ENCODE measurements at places on chromosomes 5 and 9.

DNA sequence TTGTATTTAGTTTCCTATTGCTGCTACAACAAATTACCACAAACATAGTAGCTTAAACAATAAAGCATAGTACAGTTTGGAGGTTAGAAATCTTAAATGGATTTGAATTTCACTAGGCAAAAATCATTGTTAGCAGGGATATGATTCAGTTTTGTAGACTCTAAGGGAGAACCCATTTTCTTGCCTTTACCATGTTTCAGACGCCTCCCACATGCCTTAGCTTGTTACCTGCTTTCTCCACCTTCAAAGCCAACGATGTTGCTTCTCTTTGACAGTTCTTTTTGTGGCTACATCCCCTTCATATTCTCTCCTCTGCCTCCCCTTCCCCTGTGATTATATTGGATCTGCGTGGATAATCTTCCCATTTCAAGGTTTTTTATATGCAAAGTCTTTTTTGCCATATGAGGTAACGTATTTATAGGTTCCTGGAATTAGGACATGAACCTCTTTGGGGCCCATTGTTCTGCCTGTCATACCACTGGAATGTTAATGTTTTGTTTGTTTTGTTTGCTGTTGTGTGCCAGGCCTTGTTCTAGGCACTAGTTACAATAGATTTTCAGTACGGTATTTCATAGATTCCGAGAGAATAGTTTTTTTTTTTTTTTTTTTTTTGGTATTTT, 54.1 kb downstream of the UHRF2 start:
- DNase-seq: no peak

- no peak for DNase-seq
These were observed 103.5 kb downstream of the MAMDC2 start for GRCh38 chr9:70147196-70147595.

GRCh38 chr5:106801554-106801953, 869.2 kb downstream of the EFNA5 start:
- DNase-seq: no peak

GRCh38 chr5:173664154-173664526, 47.7 kb upstream of the BOD1 start:
- no peak for DNase-seq

DNA sequence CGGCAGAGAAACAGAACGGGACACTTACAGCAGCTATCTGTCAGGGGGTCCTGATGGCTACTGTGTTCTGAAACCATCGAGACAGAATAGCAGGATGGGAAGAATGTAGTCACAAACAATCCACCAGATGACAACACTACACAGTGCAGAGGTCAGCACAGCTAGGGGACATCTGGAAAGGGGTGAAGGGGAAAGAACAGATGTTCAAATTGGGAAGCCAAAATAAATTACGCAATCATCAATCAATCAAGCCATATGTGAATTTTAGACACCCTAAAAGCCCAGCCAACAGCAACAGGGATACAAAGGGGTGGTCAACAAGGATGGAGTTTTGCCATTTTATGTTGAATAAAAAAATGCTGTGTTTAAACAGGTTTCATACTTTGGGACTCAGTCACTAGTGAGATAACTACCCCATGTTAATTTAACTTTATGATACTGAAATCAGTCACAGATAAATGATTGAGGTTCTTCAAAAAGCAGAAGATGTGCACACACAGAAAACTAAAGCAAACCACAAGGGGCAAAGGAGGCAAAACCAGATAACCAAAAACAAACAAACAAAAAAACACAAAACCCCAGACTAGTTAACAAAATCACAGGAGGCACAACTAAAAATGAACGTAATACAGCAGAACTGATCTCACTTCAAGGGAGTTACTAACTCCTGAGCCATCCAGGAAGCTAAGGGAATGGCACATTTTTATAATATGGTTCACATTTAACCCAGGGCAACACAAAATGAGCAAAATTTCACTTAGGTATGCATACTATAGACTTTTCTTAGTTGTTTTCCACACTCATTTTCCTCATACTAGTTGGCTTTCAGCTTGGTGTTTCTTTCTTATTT, 65.9 kb downstream of the HABP4 start:
- DNase-seq: no peak

DNA sequence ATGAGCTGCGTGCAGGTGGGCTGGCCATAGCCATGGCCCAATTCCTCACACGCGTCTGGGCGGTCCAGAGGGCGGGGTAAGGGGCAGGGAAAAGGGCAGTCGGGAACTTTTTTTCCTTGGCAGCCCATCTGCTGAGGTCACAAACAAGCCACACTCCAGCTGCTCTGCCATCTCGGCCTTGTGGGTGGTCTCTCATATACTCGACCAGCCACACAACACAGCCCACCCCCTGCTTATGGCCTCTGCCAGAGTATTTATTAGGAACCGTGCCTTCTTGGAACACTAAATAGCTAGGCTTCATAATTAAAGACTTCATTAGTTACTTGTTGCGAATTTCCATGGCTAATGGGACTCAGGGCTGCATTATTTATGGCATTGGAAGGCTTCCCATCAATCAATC, 98.5 kb upstream of the LHFPL2 start:
- DNase-seq: no peak

DNA sequence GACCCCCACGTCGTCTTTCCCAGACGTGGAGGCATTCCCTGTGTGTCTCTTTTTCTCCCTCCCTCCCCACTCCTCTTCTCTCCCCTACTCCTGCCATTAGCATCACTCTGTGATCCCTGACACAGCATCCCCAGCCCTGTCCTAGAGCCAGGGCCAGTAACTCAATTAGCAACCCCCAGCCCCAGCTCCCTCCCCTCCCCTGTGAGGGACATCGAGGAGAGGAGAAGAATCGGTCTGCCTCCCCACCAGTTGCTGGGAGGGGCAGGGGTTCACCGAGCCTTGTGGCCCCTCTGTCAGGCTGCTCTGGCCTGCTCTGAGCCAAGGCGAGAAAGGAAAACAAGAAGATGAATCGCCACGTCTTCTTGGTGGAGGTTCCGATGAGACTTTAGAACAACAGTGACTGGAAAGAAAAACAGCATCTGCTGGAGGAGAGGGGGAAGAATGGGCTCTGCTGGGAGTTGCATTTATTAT, 123.1 kb downstream of the PAPPA start:
- DNase-seq: no peak

- no peak for DNase-seq
These were observed 56.9 kb upstream of the PLPP1 start for GRCh38 chr5:55591686-55592085.

DNA sequence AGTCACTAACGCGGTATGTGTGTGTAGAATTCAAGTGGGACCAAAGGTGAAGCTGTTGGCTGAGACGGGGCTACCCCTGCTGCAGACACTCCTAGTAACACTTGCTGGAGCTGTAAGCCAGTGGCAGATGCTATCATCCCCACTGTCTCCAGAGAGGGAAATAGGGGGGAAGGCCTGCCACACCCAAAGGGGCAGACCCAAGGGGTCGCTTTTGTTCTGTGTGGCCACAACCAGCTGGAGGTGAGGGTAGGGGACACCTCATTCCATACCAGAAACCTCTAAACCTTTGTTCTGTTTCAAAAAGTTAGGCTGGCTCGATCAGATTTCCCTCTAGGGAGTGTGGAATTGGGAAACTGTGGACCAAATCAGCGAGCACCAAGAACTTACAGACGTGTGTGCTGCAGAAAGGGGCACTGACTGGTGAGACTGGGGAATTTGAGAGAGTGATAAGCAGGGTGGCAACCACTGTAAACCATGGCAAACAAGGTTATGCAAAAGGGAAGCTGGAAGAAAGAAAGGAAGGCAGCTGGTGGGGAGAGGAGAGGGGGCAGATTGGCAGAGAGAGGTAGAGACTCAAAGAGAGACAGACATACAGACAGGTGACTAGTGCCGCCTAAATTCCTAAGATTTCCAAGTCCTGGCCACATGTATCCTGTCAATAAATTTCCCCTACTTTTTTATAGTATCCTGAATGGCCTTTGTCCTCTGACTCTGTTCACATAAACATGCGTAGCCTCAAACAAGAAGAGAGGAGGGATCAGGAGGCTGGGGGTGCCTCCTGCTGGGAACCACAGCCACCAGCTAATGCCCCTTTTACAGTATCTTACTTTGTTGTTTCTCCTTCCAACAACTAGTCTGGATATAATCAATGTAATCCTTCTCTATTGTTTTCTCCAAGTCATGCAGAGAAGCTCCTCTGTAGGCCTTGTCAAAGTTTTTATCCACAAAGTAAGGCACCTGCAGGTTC, 15.6 kb upstream of the SPATA24 start:
- DNase-seq: no peak

GRCh38 chr9:89686126-89686525, 81.3 kb downstream of the GADD45G start:
- no peak for DNase-seq

GRCh38 chr9:7976856-7977255, 177.3 kb upstream of the DMAC1 start:
- no peak for DNase-seq

DNA sequence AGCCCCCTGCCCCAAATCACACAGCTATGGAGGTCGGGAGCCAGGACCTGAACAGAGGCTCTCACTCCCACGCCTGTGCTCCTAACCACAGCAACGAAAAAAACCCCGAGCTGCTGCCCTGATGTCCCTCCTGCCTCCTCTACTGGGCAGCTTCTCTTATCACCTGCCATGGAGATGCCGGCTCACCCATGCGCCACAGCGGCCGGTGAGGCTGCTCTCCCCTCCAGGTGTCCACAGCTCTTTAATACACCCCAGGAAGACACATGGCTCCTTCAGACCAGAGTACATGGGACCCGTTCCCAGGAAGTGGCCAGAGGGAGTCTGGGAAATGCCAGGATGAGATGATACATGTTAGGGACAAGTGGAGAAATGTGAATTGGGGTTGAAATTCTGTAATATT, 110.9 kb downstream of the COL23A1 start:
- no peak for DNase-seq

DNA sequence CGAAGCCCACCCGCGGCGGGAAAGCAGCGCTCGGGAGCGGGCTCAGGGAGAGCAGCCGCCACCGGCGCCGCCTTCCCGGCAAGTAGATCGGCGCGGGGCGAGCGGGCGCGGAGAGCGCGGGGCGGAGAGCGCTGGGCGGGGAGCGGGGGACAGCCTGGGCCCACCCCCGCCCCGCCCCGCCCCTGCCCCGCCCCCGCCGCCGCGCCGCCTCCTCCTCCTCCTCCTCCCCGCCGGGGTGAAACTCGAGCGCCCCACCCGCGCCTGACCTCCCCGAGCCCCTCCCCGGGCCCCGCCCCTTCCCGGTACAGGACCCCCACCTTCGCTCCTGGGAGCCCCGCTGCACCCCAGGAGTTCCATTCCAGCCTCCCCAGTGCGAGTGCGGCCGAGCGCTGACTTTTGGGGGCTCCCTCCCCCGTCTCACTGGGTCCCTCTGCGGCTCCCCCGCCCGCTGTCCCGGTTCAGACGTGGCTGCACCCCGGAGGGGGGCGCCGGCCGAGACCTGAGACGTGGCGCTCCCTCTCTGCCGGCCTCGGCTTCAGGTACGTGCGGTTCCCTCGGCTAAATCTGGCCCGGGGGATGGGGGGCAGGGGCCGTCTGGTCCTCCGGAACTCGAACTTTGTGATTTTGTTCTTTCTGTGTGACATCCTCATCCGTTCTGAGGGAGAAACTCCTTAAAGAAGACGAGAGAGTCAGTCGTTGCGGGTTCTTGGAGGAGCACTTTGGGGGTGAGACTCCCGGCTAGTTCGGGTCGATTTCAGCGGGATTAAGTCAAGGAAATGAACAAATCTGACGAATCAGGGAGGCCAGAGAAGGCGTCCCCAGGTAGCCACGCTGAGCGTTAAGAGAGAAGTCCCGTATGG, at the start of gene SEMA5A:
Gene SEMA5A (minus strand): TSS at position 84 of the 860 bp plus-strand sequence. CDS start 166,129 bp downstream, outside the sequence.
- DNase-seq: no peak

DNA sequence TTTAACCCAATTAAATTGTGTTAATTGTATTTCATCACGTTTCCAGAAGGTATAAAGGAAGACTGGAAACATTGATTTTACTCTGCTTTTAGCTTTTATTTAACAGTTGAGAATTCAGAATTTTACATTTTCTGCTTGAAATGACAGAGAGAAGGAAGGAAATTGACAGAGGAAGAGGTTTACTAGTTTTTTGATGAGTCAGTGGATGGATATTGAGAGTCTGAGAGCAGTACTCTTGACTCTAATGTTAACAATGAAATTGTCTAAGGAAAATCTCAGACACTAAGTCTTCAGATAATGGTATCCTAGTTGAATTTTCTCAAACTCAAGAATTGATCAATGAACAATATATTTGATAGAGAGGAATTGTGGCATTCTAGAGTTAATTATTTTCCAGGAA, 60.6 kb downstream of the IPO11 start:
- no peak for DNase-seq

DNA sequence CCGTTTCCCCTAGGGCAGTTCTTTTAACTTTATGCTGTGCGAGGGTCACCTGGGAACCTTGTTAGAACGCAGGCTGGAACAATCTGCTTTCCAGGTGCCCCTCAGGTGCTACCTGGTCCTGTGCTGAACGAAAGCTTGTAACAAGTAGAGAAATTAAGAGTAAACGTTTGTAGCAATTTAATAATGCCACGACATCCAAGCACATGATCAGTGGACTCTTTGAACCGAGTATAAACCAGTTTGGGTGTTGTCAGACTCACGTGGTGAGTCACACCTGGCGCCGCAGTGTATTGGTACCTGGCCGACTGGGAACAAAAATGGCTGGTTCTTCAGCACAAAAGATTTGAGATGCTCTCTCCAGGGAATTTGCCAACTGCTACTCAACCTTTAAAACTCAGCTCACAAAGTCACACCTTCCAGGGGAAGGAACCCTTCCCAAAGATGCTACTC, 926 bp upstream of the MYO10 start:
- DNase-seq: no peak

DNA sequence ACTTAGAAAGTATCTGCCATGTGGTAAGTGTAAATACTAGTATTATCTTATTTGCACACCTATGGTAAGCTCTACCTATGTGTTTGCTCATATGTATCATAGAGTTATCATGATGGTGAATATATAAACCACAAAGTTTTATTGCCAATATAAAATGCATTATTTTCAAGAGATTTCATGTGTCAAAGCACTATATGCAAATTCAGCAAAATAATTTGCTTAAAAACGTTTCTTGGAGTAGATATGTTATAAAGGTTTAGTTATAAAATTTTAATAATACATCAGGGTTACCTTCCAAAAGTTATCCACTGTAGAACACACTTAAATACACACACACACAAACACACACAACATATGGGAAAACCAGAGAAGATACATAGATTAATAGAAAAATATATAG, 1431.7 kb upstream of the C9orf72 start:
- no peak for DNase-seq

- DNase-seq: no peak
These were observed 53.6 kb upstream of the HTR1A start for GRCh38 chr5:64015824-64016223.

GRCh38 chr5:58683567-58683966, 100.7 kb downstream of the RAB3C start:
- DNase-seq: no peak
